ENCODE measurements at places on chromosomes 12 and 14.

DNA sequence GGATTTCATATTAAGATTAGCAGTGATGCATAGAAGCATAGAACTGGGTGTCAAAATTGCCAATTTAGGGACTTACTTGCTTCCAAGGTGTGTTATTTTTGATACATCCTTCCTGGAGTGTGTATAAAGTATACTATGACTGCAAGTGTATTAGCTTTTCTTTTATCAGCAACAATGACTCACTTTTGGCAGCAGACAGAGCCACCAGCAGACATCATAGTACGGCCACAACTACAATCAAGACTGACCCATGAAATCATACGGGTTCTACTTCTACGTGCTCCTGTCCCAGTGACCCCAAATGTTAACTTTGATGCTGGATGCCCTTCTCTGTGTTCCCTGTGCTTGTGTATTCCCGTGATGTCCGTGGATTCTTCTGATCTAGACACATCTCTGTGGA, 443.9 kb downstream of the TMEM132D start:
- no peak for DNase-seq

DNA sequence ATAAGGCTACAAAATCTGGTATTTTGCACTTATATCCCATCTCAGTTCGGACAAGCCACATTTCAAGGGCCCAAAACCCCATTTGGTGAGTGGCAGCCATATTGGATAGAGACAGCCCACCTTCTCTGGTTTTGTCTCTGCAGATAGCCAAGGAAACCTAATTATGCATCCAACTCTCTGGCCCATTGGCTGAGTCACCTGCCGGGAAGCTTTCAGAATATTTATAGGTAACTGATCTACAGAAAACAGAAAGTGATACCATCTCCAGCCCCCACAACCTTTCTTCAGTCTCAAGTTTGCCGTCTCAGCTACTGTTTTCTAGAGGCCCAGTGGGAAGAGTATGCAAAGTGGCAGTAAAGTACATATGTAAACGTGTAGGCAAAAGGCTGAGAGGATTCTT, 33.7 kb upstream of the PPP1CC start:
- DNase-seq: no peak

GRCh38 chr12:45232146-45232755, 16.4 kb downstream of the ANO6 start:
- no peak for DNase-seq

GRCh38 chr14:49703965-49704364, 11.0 kb downstream of the KLHDC1 start:
- DNase-seq: no peak

DNA sequence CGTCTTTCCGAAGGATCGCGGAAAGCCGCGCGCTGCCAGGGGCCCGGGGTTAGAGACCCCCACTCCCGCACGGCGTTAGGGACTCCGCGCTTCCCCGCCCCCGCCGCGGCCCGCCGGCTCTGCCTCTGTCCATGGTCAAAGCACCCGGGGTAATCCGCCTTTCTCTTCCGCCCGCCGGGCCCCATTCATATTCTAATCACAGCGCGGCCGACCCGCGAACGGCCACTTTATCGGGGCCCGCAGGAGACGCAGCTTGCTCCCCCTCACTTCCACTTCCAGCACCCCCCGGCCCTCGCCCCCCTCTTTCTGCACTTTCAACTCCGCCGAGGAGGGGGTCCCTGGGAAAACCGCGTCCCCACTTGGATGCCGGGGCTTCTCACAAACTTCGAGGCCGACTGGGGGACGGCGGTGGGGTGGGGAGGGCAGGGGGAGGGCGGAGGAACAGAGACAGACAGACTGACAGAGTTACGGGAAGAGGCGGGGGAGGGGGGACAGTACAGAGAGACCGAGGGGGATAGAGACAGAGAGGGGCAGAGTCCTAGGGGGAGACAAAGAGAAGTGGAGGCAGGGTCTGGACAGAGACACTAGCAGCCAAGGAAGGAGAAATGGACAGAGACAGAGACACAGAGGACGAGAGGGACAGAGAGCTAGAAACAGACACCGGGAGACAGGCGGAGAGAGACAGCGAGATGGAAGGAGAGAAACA, 1.1 kb upstream of the RFX4 start:
- DNase-seq: peak; percentile 71

DNA sequence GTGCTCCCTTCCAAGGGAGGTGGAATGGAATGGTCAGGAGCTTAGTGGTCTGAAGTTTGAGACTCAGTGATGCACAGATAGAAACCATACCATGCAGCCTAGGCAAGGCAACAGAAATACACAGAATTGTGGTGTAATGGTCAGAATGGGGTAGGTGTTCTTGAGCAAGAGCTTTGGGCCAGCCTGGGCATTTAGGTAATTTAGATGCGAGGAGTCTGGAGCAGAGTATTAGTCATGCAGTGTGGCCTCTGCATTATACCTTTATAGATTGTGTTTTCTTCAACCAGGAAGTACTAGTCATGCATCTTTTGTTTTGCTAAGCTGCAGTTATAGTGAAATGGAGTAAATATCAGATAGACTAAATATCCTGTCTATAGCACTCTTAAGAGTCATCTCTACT, 118.3 kb downstream of the DAAM1 start:
- no peak for DNase-seq

- DNase-seq: no peak
Measured at GRCh38 chr14:61434311-61434710, 112.9 kb downstream of the PRKCH start.

DNA sequence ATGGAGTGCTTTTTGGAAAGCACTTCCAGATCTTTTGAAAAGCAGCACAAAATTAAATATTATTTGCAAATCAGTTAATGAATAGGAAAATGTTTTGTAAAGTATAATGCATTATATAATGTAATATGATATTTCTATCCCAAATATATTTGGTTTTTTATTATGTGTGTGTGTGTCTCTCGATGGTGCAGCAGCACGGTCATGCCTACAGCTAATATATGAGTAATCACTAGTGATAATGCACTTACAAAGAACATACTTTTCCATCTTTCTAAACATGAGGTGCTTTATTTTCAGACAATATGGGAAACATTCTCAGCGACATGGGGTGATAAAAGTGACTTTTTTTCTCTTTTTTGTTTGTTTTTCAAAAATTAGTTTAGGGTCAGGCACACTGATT, 1.3 kb upstream of the EEA1 start:
- DNase-seq: no peak

GRCh38 chr14:36818794-36819384, 157.2 kb downstream of the PAX9 start:
- peak; percentile 27 for DNase-seq

- DNase-seq: no peak
Measured at GRCh38 chr14:23025151-23025814, 9.4 kb downstream of the PSMB5 start.
